ENCODE measurements at places on chromosomes 3 and 15. TPM values are rescaled to one million over a fixed set of nuclear protein-coding genes. Genes with fewer than 3 reads are reported as not detected.

The ADAMTSL3 gene
- not detected for total RNA-seq

The IL5RA gene
- not detected for total RNA-seq

The RBP2 gene
- not detected for total RNA-seq

The PDZRN3 gene
- not detected for total RNA-seq

The DNAH12 gene
- total RNA-seq = not detected

The PRICKLE2 gene
- total RNA-seq = not detected

The ISLR2 gene
- total RNA-seq = not detected

The IGDCC3 gene
- not detected for total RNA-seq

The MON1A gene
- 12.2 TPM for total RNA-seq

The HHLA2 gene
- 1.3 TPM for total RNA-seq

The RAD51 gene
- total RNA-seq = 69.6 TPM

The CNBP gene
- 483 TPM for total RNA-seq

The CXCR6 gene
- total RNA-seq = 0.49 TPM

The SKOR1 gene
- 0.16 TPM for total RNA-seq

The MRPL47 gene
- 69.4 TPM for total RNA-seq

The TEX9 gene
- 1.6 TPM for total RNA-seq

The OIP5 gene
- 21.6 TPM for total RNA-seq

The DZIP3 gene
- 16.2 TPM for total RNA-seq

The CPLX3 gene
- not detected for total RNA-seq

The TXNRD3 gene
- 3.8 TPM for total RNA-seq

The GHSR gene
- total RNA-seq = not detected

The TP63 gene
- total RNA-seq = not detected

The SSUH2 gene
- total RNA-seq = 0.20 TPM

The ATR gene
- 38.3 TPM for total RNA-seq

The LSMEM2 gene
- not detected for total RNA-seq

The LRRFIP2 gene
- 22.4 TPM for total RNA-seq

The LRRC15 gene
- total RNA-seq = not detected

The SNTN gene
- total RNA-seq = not detected

The TNFAIP8L3 gene
- total RNA-seq = 0.82 TPM

The CASR gene
- total RNA-seq = not detected

The PLA2G4D gene
- total RNA-seq = not detected

The FEZF2 gene
- total RNA-seq = not detected

The SLC28A2 gene
- not detected for total RNA-seq

The NFKBIZ gene
- total RNA-seq = 57.7 TPM

The BFSP2 gene
- not detected for total RNA-seq

The GPR149 gene
- not detected for total RNA-seq

The SLC22A14 gene
- total RNA-seq = not detected

The CCNB2 gene
- 58.7 TPM for total RNA-seq

The DCUN1D1 gene
- 52.7 TPM for total RNA-seq
